A375 (cell line): ENCODE measurements at places on chromosomes 13 and 19. TPM values are rescaled to one million over a fixed set of nuclear protein-coding genes. Genes with fewer than 3 reads are reported as not detected.

PROZ gene
- not detected in 2 replicates for total RNA-seq

LILRA6 gene
- not detected in 2 replicates for total RNA-seq

ZNF28 gene
- 9.6 and 10.2 TPM in 2 replicates for total RNA-seq

CKM gene
- not detected in 2 replicates for total RNA-seq

APOC4 gene
- not detected in 2 replicates for total RNA-seq

SCEL gene
- 0.13 and 0.64 TPM in 2 replicates for total RNA-seq

ZNF793 gene
- total RNA-seq, result 1.7 and 1.9 TPM in 2 replicates

CD209 gene
- total RNA-seq, result not detected in 2 replicates

ASPDH gene
- total RNA-seq, result not detected in 2 replicates

GPR12 gene
- not detected in 2 replicates for total RNA-seq

LILRA1 gene
- total RNA-seq, result not detected in 2 replicates

CGB7 gene
- not detected in 2 replicates for total RNA-seq

INAFM1 gene
- total RNA-seq, result 6.1 and 8.1 TPM in 2 replicates

TNFAIP8L1 gene
- total RNA-seq, result 4.6 and 5.2 TPM in 2 replicates

PHLDB3 gene
- total RNA-seq, result 29.5 and 31.4 TPM in 2 replicates

ZNF805 gene
- 10.4 and 12.3 TPM in 2 replicates for total RNA-seq

ZNF416 gene
- 3.8 and 5.2 TPM in 2 replicates for total RNA-seq

TGDS gene
- 15.3 and 16.8 TPM in 2 replicates for total RNA-seq

NCR1 gene
- total RNA-seq, result 0.72 and 0.91 TPM in 2 replicates

LILRB4 gene
- total RNA-seq, result not detected in 2 replicates

RAB8A gene
- 55.5 and 62.9 TPM in 2 replicates for total RNA-seq
